ENCODE measurements at places on chromosomes 1 and 21. TPM values are rescaled to one million over a fixed set of nuclear protein-coding genes. Genes with fewer than 3 reads are reported as not detected.

The MAGOH gene
- total RNA-seq: 51.3 TPM

- DNase-seq: no peak
Observed at GRCh38 chr1:66916320-66916719, 8.3 kb downstream of the DNAI4 start.

- no peak for DNase-seq
Observed at GRCh38 chr1:215569986-215570824, 3.1 kb downstream of the KCTD3 start.

GRCh38 chr21:38768471-38769063 is 37.2 kb upstream of the ETS2 start:
- no peak for DNase-seq

GRCh38 chr1:11590395-11590794 is 63.8 kb downstream of the FBXO2 start:
- DNase-seq: no peak

GRCh38 chr1:14612256-14612655 is 13.8 kb downstream of the KAZN start:
- DNase-seq: no peak

- DNase-seq: no peak
Observed at GRCh38 chr1:226579781-226580323, 31.3 kb downstream of the STUM start.

DNA sequence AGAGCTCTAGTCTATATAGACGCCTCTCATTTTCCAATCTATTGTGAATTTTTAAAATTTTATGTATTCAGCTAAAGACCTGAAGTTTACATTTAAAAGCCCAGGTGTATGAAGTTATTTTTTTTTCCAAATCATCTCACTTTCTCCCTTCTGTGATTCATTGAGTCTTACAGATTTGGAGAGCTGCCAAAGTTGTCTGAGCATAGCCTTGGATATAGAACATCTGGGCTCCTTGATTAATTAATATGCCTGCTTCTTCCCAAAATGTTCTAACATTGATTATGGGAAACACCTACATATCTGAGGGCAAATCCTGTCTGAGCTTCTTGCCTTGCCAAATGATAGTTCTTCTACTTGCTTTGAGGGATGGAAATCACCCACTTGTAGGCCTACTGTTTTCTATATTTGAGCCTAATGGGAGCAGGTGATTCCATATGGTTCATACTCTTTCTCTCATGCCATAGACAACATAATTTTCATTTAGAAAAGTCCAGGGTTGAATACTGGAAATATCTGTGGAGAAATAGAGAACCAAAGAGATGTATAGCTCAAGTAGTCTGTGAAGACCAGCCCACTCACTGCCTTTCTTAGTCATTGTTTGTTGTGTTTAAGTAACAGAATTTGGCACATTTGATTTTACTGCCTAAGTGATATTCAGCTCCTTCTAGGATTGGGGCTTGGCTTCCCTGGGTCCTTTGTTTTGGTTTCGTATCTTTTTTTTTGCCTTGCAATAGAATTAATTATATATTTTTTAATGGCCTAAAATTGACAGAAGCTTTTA is 46.2 kb downstream of the MACF1 start:
- DNase-seq: no peak

DNA sequence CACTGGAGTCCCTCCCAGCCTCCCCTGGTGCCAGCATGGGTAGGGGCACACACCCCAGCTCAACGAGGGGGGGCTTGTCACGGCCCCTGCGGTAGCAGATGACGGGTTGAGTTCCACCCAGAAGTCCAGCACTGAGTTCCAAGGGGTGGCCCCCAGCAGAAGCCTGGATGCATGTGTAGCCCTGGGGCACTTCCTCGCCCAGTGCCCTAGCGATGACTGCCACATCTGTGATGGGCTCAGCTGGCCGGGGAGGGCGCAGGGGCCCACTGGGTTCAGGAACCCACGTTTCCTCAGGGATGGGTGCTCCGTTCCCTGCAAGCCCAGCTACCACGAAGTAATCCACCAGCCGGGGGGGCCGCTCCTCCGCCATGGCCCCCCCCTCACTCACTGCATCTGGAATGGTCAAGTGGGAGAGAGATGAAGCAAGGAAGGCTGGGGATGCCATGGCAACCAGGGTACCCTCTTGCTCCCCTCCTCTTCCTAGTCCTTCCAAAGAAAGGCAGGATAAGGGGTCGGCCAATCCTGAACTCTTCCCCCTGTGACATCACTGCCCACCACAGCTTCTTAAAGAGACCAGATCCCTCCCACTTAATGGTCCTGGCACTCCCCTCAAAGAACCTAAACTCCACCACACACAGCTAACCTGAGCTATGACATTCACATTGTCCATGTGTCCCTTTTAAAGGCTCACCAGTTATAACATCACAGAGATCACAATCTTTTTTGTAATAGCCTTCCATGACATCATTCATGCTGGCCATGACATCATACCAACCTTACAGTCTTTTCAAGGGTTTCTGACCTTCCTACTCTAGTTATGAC is 2.3 kb downstream of the DENND4B start:
- DNase-seq: no peak

DNA sequence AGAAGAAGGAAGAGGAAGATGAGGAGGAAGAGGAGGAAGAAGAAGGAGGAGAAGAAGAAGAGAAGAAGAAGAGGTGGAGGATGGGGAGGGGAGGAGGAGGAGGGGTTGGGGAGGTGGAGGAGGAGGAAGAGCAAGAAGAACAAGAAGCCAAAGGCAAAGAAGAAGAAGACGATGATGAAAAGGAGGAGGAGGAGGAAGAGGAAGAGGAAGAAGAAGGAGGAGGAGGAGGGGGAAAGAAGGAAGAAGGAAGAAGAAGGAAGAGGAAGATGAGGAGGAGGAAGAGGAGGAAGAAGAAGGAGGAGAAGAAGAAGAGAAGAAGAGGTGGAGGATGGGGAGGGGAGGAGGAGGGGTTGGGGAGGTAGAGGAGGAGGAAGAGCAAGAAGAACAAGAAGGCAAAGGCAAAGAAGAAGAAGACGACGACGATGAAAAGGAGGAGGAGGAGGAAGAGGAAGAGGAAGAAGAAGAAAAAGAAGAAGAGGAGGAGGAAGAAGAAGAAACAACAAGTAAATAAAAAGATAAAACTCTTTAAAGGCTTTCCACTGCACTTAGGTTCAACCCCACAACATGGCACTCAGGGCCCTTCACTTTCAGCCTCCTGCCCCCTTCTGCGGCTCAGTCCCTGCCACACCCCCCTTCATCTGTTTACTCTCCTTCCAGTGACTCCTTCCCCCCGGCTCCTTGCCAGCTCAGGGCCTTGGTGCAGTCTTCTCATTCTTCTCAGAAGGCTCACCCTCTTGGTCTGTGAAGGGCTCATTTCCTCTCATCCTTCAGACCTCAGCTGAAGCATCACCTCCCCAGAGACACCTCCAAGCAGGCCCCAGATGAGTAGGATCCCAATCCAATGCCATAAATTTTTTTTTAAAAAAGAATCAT is 114.0 kb downstream of the KCNN3 start:
- no peak for DNase-seq

DNA sequence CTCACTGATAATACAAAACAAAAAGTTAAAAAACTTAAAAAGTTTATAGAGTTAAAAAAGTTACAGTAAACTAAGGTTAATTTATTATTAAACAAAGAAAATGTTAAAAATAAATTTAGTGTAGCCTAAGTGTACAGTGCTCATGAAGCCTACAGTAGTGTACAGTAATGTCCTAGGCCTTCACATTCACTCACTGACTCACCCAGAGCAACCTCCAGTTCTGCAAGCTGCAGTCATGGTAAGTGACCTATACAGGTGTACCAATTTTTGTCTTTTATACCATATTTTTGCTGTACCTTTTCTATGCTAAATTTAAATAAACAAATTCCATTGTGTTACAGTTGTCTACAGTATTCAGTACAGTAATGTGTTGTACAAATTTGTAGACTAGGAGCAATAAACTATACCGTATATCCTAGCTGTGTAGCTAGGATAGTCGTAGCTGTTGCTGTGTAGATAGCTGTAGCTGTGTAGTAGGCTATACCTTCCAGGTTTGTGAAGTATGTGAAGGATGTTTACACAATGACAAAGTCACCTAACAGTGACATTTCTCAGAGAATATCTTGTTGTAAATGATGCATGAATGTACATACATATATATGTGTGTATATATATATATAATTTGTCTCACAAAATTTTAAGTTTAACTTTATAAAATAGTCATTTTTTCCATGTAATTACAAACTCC is 140.2 kb downstream of the TGFB2 start:
- no peak for DNase-seq

GRCh38 chr1:147478521-147478920 is 62.8 kb upstream of the BCL9 start:
- DNase-seq: no peak

GRCh38 chr1:233327651-233328141 is at the start of gene MAP3K21:
MAP3K21 (plus strand) TSS chr1:233327724; CDS start chr1:233328029, 305 bp downstream.
- DNase-seq: no peak

DNA sequence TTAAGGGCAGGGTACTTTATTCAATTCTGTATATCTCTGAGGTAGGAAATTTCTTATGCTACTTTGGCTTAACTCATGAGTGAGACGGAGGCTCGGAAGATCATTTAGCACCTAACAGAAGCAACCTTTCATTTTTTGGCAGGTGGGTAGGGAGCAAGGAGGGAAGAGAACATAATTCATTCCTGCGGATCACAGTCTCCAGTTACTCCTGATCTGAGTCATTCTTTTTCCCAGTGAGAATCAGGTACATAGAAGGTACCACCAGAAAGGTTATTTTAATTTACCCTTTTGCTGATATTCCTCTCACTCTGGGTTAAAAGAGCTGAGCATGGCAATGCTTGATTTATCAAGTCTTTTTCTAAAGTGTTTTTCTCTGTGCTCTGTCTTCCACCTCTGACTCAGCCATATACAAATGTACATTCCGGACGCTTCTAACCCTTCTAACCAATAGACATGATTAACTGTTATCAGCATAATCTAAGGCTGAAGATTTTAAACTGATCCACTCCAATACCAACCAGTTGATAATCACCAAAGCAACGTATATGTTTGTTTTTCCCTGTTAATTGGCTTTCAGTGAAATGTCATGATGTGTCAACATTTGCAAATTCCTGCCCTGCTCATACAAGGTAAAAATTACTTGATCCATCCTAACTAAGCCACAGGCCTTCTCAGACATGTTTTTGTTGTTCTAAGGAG is 271.7 kb downstream of the DUSP10 start:
- no peak for DNase-seq

All from T-cell (primary cell).